ENCODE measurements at places on chromosomes 6 and 20.
A peak's percentile ranks its signal among the peaks of the same experiment; 100 is the strongest.

DNA sequence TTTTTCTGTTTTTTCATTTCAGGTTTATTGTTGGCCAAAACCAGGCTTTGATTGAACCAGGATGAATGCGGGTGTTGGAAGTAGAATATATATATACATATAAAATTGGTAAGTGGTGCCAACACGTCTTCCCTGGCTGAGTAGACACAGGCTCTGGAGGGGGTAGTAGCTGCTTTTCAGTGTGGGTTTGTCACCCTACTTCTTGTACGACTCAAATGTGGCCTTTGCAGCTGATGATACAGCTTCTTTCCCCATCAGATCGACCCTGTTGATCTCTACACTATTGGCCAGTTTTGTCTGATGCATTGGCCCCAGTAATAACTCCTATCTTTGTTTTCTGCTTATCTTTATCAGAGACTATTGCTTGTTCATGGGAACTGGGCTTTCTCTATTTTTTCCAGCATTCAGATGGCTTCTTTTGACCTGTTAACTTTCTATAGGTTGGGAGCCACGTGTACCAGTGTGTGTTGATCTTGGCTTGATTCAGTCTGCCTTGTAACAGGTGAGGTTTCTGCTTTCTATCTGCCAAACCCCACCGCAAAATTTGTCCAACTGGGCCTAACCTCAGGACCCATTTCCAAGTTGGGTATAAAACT is 2.7 kb upstream of the ZNFX1 start:
- no peak for DNase-seq

DNA sequence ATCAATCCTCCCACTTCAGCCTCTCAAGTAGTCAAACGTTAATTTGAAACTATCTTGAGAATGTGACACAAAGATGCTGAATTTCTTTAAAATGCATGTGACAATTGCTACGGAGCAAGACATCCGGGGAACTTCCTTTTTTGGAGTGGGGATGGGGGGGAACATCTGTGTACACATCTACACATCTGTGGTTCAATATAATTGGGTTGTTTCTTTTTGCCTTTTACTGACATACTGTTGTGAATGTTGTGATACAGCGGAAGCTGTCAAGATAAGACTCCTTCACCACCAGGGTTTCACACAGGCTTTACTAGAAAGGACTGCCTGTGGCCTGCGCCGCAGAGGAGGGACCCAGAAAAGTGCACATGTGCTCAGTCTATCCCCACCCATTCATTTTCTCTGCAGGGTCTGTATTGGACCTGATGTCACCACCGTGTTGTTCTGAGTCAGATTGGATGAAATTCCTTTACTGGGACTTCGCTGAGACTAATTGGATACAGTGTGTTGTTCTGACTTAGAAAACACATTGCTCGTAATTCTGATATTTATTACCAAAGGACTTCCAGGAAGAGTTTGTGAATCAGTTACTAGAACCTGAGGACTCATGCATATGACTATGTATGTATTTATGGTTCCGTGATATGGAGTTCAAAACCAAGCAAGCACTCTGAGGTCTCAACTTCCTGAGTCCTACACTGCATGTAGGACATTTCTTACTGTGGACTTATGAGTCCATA is 98.7 kb upstream of the SGK1 start:
- no peak for DNase-seq

- DNase-seq: no peak
These were observed 199.3 kb downstream of the GJA10 start for GRCh38 chr6:90093558-90094073.

DNA sequence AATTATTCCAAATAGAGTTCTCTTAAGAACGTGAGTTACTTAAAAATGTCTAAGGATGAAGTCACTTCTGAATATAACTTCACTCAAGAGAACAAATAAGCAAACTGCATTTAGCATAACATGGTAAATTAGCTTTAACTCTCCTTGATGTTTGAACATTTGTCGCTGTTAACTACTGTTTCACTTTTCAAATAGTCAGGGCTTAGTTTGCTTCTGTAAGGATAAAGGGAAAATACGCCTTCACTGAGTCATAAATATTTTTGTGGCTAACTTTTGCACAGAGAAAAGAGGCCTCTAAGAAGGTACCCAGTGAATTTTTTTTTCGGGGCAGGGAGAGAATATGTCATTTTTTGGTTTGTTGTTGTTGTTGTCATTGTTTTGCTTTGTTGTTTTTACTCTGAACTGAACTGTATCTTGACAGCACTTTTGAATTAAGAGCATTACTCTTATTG is 8.1 kb downstream of the PTPN1 start:
- DNase-seq: no peak

GRCh38 chr20:62846166-62846890 is 15.3 kb downstream of the TCFL5 start:
- DNase-seq: no peak

DNA sequence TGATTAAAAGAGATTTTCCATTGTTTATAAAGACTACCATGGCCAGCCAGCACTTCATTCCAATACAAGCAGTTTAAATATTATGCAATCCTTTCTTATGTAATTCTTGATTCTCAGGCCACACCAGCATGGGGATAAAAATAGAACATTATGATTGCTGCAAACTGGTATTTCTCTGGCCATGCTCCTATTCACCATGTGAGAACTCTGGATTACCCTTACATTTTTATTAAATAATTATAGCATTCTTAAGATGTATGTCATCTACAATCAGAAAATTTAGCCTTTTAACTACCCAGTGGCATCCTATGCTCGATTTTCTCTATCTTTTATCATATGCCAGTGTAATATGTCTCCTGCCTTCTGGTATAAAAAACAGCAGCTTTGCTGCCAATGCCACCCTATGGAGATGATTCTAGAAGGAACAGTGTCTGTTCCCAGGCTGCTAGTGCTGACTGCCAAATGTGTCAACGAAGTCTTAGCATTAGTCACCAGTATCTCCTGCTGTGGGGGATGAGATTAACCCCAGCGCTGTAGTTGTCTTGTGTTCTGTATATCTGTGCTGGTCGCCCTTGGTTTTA is 501.4 kb downstream of the BCKDHB start:
- no peak for DNase-seq

DNA sequence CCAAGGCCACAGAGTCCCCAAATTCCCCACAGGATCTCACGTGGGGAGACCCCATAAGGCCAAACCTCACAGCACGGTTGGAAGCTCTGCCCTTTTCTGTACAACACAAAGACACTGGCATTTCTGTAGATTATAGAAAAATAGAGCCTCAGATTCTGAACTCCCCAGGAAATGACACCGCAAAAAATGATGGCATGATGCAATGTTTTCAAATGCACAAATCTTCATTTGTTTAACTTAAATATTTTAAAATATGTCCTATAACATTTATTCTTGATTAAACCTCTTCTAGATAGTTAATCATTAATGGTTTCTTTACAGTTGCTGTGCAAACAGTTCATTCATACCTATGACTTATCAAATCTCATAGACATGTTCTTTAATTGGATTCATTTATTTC is 33.8 kb downstream of the SIM1 start:
- DNase-seq: no peak

DNA sequence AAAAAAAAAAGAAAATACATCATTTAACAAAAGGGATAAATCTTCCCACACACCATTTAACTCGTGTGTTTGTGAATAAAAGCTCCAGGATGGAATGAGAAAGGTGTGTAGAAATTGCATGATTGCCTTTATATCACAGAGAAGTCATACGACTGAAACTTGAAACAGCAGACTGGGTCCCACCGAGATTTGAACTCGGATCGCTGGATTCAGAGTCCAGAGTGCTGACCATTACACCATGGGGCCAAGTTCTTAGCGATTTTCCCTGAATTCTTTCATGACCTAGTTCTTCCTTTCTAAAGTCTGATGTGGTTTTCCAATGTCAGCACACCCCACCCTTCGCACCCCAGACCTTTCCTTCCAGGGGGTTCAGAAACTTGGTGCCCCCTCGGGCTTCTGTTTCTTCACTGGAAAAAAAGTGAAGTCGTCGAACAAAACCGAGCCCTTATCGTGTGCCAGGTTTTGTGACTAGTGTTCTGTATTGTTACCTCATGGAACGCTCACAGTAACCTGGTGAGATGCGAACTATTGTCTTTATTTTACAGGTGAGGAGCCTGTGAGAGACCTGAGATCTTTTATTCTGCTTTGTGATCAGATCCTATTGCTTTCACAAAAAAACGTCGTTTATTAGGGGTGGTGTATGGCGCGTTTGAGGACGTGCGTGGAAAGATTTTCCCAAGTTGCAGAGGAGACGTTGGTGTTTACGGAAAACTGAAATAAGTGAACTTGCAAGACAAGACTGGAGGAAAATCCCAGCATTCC is 120.8 kb downstream of the OR2B2 start:
- DNase-seq: peak; percentile 76

DNA sequence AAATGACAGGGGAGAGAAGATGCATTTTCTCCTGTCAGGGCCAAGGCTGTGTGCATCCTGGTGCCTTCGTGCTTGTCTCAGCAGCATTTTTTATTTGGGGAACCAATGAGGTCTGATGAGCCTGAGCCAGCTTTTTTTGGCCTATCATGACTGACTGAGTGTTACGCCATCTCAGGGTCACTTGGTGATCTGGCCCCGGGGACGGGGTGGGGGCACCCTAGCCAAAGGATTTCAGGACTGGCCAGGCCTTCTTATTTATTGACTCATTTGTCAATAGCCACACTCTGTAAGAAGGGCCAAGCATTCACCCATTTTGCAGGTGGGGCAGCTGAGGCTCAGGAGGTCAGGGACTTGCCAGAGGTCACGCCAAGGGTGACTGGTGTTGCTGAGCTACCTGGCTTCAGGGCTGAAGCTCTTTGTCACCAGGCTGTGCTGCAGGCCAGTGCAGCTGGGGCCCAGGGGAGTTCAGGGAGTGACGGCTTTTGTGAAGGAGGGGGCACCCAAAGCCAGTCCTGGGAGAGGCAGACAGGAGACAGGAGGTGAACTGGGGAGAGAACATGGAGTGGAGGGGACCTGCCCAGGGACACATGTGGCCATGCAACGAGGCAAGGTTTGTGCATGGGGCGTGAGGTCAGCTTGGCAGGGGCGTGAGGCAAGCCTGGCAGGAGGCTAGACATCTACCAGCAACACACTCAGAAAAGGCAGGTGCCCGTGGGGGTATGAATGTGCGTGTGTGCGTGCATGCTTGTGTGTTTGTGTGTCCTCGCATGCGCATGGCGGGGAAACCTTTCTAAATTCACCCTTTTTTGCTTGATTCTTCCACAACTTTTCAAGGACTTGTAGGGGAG is 31.1 kb downstream of the VSTM2L start:
- DNase-seq: no peak

GRCh38 chr6:108210556-108210955 is 44.7 kb downstream of the NR2E1 start:
- no peak for DNase-seq
